ENCODE measurements at places on chromosomes 16 and 17. TPM values are rescaled to one million over a fixed set of nuclear protein-coding genes. Genes with fewer than 3 reads are reported as not detected.

DNA sequence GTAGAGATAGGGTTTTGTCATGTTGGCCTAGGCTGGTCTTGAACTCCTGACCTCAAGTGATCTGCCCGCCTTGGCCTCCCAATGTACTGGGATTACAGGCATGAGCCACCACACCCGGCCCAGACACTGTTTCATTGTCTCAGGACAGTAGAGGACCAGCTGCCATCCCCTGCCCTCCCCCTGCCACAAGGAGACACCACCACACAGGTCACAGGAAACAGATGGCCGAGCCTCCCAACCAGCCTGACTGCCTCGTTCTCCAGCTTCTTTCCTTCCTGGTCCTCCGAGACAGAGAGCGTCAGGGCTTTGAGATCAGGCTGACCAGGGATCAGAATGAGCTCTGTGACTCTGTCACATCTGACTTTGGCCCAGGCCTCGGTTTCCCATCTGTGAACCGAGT, 20.8 kb upstream of the RNPS1 start:
- DNase-seq: no peak

- DNase-seq: peak; percentile 37
These were observed 87.3 kb downstream of the MAP2K6 start for GRCh38 chr17:69501591-69502468.

DNA sequence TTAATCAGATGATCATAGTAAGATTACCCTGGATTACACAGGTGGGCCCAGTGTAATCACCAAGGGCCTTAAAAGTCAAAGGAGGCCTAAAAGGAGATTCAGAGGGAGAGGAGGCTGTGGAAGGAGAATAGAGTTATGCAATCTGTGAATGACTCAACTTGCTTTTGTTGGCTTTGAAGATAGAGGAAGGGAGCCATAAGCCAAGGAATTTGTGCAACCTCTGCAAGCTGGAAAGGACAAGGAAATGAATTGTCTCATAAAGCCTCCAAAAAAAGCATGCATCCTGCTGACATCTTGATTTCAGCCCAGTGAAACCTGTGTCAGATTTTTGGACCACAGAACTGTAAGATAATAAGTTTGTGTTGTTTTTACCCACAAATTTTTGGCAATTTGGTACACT, 109.6 kb downstream of the CNTNAP4 start:
- peak; percentile 80 for DNase-seq

DNA sequence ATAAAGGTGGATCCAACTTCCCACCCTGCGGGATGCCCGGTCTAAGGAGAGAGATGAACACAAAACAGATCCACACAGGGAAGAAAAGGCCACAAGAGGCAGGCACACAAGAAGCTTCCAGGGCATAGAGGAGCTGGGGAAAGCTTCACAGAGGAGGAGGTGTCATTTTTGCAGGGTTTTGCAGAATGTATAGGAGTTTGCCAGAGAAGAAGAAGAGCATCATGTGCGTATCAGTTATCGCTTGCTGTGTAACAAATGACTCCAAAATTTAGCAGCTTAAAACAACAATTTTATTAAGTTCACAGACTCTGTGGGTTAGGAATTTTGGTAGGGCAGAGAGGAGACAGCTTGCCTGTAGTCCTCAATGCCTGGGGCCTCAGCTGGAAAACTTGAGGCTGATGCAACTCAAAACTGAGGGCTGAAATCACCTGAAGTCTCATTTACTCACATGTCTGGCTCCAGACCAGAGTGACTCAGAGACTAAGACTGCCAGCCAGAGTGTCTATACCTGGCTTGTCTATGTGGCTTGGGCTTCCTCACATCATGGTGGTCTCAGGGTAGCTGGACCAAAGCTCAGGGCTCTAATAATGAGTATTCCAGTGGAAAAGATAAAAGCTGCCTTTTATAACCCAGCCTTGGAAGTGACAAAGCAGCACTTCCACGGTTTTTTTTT, 33.9 kb upstream of the ZNF423 start:
- no peak for DNase-seq

- DNase-seq: no peak
These were observed 14.3 kb upstream of the NAGLU start for GRCh38 chr17:42521666-42522262.

DNA sequence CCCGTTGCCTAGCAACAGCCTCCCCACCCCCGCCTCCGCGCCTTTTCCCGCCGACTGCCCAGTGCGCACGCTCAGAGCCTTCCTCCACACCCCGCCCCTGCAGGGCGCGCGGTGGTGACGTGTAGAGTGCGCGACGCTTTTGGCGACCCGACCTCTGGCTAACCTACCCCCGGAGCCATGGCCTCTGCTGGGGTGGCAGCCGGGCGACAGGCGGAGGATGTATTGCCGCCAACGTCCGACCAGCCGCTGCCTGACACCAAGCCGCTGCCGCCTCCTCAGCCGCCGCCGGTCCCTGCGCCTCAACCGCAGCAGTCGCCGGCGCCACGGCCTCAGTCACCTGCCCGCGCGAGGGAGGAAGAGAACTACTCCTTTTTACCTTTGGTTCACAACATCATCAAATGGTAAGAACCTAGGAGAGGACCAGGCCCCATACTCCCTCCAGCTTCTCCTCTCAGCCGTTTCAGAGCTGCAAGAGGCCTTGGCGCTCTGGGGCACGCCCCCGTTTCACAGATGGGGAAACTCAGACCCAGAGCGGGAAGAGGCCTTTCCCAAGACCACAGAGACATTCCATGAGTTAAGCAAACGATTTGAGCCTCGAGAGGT, at the start of gene MED9:
Gene MED9 (plus strand): TSS at position 136 of the 603 bp plus-strand sequence. CDS start 42 bp downstream, at position 178.
- DNase-seq: peak; percentile 90

DNA sequence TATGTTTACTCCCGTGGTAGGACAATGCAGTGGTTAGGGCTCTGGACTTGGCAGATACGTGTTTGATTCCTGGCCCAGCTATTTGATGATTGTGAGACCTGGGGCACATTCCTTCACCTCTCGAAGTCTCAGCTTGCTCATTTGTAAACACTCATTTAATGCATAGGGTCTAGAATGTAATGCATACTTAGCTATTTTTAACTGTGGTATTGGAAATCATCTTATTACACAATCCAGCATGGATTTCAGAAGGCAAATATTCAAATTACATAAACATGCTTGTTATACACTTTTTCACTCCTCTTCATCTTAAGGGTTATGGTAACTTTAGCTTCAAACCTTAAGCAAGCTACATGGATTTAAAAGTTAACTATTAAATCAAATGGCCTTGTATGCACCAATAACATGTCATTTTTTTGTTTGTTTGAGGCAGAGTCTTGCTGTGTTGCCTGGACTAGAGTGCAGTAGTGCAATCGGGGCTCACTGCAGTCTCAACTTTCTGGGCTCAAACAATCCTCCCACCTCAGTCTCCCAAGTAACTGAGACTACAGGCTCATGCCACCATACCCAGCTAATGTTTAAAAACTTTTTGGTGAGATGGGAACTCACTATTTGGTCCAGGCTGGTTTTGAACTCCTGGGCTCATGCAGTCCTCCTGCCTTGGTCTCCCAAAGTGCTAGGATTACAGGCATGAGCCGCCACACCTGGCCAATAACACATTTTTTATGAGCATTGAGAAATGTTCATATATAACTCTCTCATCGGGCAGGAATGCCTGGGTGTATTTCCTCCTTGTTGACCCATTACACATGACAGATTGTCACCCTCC, 52.5 kb downstream of the VAT1L start:
- DNase-seq: no peak

DNA sequence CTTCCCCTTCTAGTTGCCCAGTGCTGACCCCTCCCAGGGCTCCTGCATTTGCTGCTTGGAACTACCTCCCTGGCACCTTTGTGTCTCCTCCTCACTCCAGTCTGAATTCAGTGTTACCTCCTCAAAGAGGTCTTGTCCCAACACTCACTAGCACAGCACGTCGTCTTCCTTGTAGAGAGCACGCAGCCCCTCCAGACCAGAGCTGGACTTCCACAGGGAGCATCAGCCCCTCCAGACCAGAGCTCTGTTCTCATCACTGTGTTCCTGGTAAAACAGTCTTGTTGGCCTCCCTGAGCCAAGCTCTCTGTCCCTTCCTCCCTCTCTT, 27.8 kb upstream of the MGAT5B start:
- no peak for DNase-seq

DNA sequence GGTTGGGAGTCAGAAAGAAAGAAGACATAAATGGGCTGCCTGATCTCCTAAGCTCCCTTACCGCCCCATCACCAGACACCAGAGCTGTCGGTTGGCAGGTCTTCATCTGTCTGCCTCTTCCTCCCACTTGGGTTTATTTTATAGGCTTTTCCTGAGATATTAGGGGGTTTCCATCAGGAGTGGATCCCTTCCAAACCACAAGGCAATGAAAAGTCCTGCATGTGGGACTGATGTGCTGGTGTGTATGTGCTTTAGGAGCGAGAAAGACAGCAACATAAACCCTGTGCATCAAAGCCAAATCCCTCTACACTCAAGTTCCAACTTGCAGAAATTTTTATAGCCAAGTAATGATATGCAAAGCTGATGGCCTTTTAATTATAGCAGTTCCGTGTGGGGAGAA, 389.5 kb downstream of the SLC39A11 start:
- no peak for DNase-seq

DNA sequence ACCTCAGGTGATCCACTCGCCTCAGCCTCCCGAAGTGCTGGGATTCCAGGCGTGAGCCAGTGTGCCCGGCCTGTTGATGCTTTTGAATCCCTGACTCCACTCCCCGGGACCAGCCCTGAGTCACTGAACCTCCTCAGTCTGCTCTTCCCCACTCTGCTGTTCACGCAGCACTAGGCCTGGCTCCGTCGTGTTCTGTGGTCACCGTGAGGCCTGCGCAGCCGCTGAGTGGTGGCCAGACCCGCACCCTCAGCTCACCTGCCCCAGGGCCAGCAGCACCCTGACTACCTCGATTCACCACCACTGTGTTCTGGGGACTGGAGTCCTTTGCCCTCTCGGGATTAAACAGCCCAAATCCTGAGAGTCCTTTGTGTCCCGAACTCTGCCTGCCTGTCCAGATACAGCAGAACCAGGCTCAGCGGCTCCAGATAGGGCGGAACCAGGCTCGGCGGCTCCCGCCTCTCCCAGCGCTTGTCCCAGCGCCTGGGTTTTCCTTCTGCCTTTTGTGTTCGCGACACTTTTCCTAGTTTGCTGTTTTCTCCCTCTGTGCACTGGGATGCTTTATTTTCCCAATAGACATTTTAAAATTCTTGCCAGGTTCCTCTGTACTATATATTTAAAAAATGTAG, 58.6 kb upstream of the ENDOV start:
- DNase-seq: no peak

GRCh38 chr16:27444015-27444414, 42.0 kb downstream of the IL21R start:
- no peak for DNase-seq

DNA sequence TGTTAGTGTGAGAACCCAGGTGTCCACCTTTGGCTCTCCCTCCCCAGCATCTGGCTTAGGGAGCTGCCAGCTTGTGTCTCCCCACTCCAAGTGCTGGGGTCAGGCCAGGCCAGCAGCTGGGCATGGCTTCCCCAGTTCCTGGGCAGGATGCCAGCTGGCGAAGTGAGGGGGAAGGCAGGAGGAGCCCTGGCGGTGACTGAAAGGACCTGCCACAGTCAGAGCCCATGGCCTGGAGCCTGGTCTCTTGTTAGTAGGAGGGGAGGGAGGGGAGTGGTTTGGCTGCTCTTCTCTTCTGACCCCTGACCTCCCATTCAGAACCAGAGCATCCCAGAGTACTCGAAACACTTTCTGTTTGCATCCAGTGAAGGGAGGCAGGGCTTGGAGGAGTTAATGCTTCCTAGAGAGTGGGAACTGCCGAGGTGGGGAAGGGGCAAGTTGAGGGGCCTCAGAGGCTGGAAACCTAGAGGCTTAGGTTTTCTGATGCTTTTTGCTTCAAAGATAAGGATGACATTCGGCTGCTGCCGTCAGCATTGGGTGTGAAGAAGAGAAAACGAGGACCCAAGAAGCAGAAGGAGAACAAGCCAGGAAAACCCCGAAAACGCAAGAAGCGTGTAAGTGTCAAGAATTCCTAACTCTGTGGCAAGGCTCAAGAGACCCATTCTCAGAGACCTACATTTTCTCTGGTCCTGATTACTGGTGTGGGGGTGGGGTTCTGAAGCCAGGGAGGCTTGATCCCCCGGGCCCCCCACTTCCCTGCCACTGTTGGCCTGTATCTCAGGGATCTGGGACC, 772 bp downstream of the CHD3 start:
- peak; percentile 88 for DNase-seq

DNA sequence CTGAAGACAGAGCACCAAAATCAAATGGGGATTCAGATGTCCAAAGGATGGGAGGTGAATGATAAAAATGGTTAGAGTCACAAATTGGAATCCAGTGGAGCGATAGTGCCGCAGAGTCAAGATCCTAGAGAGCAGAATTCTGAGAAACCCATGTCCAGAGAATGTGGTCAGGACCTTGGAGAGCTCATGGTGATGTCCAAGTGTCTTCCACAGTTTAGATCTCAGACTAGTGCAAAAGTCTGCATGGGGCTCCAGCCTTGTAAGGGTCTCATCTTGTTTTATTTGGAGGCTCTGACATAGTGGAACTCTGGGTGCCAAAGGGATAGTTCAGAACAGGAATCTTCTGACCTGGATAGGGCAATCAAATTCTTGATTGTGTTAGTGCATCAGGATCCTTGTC, 245.9 kb upstream of the HSBP1 start:
- peak; percentile 4 for DNase-seq

GRCh38 chr17:35022536-35023063, 40.9 kb downstream of the RFFL start:
- peak; percentile 26 for DNase-seq

DNA sequence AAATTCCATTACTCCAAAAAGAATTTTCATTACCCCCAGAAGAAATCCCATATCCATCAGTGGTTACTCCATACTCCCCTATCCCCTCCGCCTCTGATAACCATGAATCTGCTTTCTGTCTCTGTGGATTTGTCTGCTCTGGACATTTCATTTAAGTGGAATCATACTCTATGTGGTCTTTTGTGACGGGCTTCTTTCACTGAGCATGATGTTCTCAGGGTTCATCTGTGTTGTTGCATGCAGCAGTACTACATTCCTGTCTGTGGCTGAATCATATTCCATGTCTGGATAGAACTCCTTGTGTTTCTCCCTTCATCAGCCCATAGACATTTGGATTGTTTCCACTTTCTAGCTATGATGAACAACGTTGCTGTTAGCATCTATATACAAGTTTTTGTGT, 59.5 kb upstream of the IRX3 start:
- no peak for DNase-seq

DNA sequence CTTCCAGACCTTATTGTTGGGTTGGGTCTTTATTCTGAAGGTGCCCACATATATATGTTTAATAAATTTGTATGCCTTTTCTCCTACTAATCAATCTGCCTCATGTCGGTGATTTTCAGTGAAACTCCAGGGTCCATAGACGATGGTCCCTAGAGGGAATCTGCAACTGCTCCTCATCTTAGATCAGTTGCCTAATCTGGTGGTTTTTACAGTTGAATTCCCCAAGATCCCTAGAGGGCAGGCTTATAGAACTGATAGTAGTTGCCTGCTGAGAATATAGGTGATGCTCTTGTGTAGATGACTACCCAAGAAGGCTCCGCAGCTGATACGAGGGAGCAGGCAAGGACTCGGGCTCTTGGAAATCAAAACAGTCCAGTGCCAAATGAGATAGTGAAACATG, 619.2 kb upstream of the C16orf82 start:
- no peak for DNase-seq

Gene TNFSF12
- 8.1 TPM for total RNA-seq

Gene EMP2
- total RNA-seq: 13.7 TPM

Gene CD300LG
- not detected for total RNA-seq

Gene SHBG
- total RNA-seq: not detected

Gene SALL1
- total RNA-seq: 1.6 TPM

Gene COPS3
- 89.3 TPM for total RNA-seq

Gene THUMPD1
- 65.1 TPM for total RNA-seq
